ENCODE measurements at places on chromosomes 2 and 18.

DNA sequence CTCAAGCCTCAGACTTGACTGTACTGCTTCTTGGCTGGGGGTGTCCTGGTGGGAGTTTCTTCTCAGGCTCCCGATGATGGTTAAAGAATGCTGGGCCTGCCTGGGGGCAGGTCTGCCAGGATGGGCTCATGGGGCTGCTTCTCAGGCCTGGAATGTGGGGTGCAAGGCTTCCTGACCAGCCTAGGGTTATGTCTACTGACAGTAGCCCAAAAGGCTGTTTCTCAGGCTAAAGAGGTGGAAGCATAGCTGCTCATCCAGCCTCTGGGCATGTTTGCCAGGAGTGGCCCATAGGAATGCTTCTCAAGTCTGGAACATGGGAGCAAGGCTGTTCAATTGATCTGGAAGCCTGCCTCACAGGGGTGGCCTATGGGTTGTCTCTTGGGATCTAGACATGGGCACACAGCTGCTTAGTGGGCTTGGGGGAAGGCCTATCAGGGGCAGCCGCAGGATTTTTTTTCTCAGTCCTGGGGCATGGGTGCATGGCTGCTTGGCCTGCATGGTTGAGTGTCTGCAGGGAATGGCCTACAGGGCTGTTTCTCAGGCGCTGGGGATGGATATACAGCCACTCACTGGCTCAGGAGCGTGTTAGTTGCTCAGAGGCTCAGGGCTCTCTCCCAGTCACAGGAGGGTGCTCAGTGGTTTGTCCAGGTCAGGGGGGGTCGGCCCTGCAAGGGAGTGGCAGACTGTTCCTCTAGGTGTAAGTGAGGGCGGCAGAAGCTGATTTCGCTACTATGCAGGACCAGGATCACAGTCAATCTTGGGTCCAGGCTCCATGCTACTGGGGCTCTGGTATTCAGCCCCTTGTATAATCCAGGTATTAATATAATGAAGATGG is 617.3 kb upstream of the REG3G start:
- DNase-seq = no peak

DNA sequence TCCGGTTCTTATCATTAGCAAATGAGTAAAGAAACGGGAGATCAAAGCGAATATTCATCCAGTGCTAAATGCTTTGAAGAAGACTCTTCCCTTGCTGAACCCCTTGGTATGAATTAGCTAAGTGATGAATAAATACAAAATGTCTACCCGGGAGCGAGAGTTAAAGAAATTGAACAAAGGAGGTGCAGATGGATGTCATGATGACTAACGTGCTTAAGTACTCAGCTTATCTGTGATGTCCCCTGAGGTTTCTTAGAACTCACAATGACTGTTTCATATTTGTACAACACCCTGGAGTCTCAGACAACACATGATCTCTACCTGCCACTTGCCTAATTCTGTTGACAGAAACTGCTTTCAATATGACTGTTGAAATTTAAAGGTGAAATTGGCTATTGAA is 148.5 kb downstream of the TMEM200C start:
- DNase-seq = no peak

DNA sequence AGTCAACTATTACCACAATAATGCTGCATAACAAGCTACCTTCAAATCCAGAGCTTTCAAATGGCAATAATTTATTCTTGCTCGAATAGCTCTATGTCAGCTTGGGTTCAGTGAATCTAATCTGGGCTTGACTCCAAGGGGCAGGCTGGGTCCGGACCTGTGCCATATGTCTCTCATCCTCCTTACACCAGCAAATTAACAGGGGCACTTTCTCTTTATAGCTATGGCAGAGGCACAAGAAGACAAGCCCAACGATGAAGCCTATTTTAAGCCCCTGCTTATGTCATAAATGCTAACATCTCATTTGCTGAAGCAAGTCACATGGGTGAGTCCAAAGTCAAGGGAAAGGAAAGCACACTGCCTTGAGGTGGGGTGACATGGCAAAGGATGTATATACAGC is 13.3 kb upstream of the ZNF521 start:
- DNase-seq = no peak

DNA sequence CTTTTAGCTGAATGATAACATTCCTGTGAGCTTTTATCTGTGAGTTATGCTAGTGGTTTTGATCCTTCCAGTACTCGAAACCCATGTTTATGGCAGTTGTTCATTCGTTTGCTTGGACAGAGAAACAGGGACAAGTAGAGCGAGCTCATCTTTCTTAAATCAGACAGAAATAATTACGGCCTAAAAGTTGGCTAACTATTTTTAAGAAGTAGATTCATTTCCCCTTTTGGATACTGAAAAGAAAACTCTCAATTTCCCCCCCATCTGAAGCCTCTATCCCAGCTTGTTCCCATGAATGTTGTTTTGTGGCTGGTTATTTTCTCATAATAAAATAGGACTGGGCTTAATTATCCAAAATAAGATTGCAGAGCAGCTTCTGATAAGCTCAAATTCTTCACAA is 67.1 kb downstream of the ANTXR1 start:
- no peak for DNase-seq

- DNase-seq = no peak
Measured at GRCh38 chr2:111702804-111703196, 181.2 kb downstream of the ANAPC1 start.

DNA sequence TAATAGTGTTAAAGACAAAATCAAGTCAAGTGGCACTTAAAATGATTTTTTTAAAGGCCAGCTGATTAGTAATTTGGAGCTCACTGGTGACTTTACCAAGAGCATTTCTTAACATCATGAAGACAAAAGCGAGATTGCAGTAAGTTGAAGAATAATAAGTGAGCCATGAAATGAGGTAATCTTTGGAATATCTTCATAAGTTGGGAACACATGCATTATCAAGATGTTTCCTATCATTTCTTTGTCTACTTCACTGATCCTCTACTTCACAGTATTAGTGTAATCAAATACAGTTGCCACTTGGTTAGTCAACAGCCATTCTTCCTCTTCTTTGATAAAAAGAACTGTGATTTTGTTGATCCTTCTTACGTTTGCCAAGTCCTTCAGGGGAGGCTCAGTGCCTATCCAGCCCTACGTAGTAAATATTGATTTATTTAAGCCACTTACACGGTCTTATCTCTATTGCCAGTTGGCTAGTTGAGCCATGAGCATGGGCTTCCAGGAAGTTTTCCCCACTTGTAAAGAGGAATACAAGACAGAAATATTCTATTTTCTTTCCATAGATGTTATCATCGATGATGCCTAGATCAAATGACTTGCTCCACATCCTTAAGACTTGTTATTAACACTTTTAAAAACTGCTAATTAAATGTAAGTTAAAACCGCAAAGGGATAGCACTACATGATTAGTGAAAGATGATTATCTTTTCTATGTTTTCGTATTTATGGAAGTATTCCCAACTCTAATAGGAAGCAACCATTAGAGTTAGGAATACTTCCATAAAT is 46.1 kb downstream of the YES1 start:
- peak; percentile 24 for DNase-seq

GRCh38 chr18:74351354-74351753 is 35.7 kb downstream of the C18orf63 start:
- no peak for DNase-seq

GRCh38 chr2:179646862-179647587 is 214.4 kb downstream of the ZNF385B start:
- DNase-seq = no peak

- DNase-seq = no peak
Measured at GRCh38 chr2:204359076-204359475, 186.2 kb upstream of the PARD3B start.

- no peak for DNase-seq
Measured at GRCh38 chr2:98875746-98876145, 60.3 kb downstream of the CRACDL start.

- DNase-seq = no peak
Measured at GRCh38 chr2:54420524-54421172, 35.5 kb upstream of the SPTBN1 start.

DNA sequence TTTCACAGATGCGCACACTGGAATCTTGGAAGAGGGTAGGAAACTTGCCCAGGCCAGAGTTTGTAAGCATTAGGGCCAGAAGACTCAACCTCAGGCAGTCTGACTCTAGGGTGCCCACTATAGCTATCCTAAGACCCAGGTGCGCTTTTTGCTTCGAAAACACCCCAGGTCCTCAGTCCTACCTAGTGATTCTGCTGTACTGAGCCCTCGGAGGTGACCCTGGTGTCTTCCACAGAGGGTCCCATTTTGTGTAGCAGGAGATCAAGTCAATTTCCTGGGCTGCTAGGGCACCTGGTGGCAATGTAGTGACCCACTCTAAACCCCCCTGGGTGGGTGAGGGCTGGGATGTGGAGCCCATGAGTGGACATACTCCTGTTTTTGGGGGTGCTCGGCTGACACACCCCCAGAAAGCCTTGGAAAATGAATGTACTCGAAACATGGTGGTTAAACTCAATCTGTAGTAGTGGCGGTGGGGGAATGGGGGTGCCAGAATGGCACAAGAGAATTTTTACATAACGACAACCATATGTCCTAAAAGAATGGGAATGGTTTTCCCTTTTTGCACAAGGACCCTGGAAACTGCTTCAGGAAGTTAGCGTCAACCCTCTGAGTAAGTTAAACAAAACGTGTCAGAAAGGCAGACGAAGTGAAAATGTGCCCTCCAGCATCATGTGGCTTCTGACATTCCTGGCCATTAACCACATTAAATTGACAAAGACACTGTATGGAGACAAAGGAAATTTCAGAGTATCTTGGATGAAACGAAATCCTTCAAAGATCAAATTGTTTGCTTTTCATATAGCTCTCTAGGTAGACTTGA is 218.0 kb upstream of the COPS8 start:
- DNase-seq = no peak

Data from NCI-H2029 treated with DMSO at 0.1 percent for 48 hours (cell line).